Natural killer cell treated with Interleukin-12 subunit alpha and Interleukin-12 subunit beta and Interleukin-15 and Interleukin-18, amount 100 ng/mL, for 72 hours (primary cell): ENCODE measurements at places on chromosomes 5 and 9. TPM values are rescaled to one million over a fixed set of nuclear protein-coding genes. Genes with fewer than 3 reads are reported as not detected.

The ARSB gene
- total RNA-seq: 22.3 TPM

The CER1 gene
- not detected for total RNA-seq

The ARID3C gene
- total RNA-seq: not detected

GRCh38 chr5:17308326-17309065, 91.1 kb downstream of the BASP1 start:
- H3K4me3 ChIP-seq: no peak overlapping the region
- no peaks in the 10 kb centered on the region for H3K27me3 ChIP-seq
- no peak for DNase-seq
- H3K27ac ChIP-seq: no peak overlapping the region

- H3K27ac ChIP-seq: no peak overlapping the region
- DNase-seq: no peak
- peaks cover 32% of the 10 kb centered on the region for H3K27me3 ChIP-seq
- no peaks in the 10 kb centered on the region for H3K36me3 ChIP-seq
Observed at GRCh38 chr9:91750343-91750742, 199.7 kb downstream of the ROR2 start.

GRCh38 chr5:102807878-102808502, 52.9 kb downstream of the PAM start:
- H3K27ac ChIP-seq: peak overlapping the region; percentile 22
- no peak overlapping the region for H3K4me3 ChIP-seq
- peaks cover 30% of the 10 kb centered on the region for H3K4me1 ChIP-seq
- no peaks in the 10 kb centered on the region for H3K27me3 ChIP-seq
- DNase-seq: no peak

- H3K27ac ChIP-seq: no peak overlapping the region
- no peaks in the 10 kb centered on the region for H3K36me3 ChIP-seq
- H3K4me3 ChIP-seq: no peak overlapping the region
- no peaks in the 10 kb centered on the region for H3K27me3 ChIP-seq
- H3K4me1 ChIP-seq: no peaks in the 10 kb centered on the region
Observed at GRCh38 chr5:93279296-93279963, 301.6 kb downstream of the NR2F1-AS1 start.

- no peak for DNase-seq
- no peaks in the 10 kb centered on the region for H3K36me3 ChIP-seq
- H3K4me3 ChIP-seq: no peak overlapping the region
- no peaks in the 10 kb centered on the region for H3K27me3 ChIP-seq
- H3K4me1 ChIP-seq: no peaks in the 10 kb centered on the region
- no peak overlapping the region for H3K27ac ChIP-seq
Observed at GRCh38 chr5:17890501-17890900, 256.2 kb downstream of the TAF11L14 start.

DNA sequence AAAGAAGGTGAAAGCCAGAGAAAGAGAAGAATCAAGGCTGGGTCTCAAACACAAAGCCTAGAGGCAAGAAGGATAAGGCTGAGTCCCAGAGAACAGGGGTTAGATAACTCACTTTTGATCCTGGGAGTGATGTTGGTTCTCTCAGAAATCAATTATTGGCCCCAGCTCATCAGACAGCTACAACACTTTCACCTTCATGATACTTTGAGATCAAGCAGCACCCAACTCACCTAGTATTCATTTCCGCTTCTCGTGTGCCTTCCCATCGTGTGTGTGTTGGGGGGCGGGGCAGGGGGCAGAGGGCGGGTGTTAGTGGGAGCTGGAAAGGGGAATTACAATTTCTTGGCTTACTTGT, 92.2 kb upstream of the RAD23B start:
- H3K27ac ChIP-seq: no peak overlapping the region
- no peak for DNase-seq
- H3K27me3 ChIP-seq: no peaks in the 10 kb centered on the region
- no peaks in the 10 kb centered on the region for H3K4me1 ChIP-seq

DNA sequence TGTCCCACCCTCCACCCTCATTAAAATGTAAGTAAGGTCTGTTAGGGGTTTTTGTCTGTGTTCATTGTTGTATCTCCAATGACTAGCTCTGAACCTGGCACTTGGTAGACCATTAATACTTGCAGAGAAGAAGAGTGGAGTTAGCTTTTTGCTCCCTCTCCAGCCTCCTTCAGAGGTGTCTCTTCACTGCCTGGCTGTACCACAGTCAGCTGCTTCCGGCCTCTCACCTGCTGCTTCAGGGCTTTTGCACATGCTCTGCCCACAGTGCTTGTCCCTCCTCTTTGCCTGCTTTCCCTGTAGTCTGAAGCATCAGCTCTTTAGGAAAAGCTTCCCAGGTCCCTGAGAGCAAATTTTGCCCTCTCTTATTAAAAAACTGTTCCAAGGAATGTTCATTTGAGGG, 83.6 kb downstream of the SNX24 start:
- DNase-seq: no peak
- H3K4me1 ChIP-seq: peaks cover 3% of the 10 kb centered on the region
- H3K4me3 ChIP-seq: no peak overlapping the region
- H3K27ac ChIP-seq: no peak overlapping the region
- H3K36me3 ChIP-seq: no peaks in the 10 kb centered on the region
